RPMI7951 (cell line): ENCODE measurements at places on chromosomes 5 and 9. TPM values are rescaled to one million over a fixed set of nuclear protein-coding genes. Genes with fewer than 3 reads are reported as not detected.

The SOWAHA gene
- not detected in 2 replicates for total RNA-seq

The CDC25C gene
- total RNA-seq: 24.4 and 28.3 TPM in 2 replicates

The STXBP1 gene
- 10.3 and 12.4 TPM in 2 replicates for total RNA-seq

The FGF1 gene
- 11.5 and 13.1 TPM in 2 replicates for total RNA-seq

The CDH18 gene
- total RNA-seq: 14.8 and 22.2 TPM in 2 replicates

The KCNV2 gene
- not detected in 2 replicates for total RNA-seq

The OR1J2 gene
- total RNA-seq: not detected in 2 replicates

The RC3H2 gene
- 26.1 and 26.4 TPM in 2 replicates for total RNA-seq

The STPG3 gene
- total RNA-seq: not detected in 2 replicates

The TMC1 gene
- total RNA-seq: 0.29 TPM in 1 of 2 replicates, not detected in the other

The TPPP gene
- 0.72 and 0.98 TPM in 2 replicates for total RNA-seq

The CDH6 gene
- 0.12 and 0.78 TPM in 2 replicates for total RNA-seq

The PRUNE2 gene
- 0.10 and 0.12 TPM in 2 replicates for total RNA-seq

The RNF208 gene
- not detected in 2 replicates for total RNA-seq

The ZNF483 gene
- total RNA-seq: 0.96 and 0.98 TPM in 2 replicates

The ADRB2 gene
- 0.59 and 0.72 TPM in 2 replicates for total RNA-seq
